Activated T-helper 1 cell treated with anti-CD3 and anti-CD28 coated beads, Interleukin-2, amount 50 U/mL, for 16 hours (primary cell): ENCODE measurements at places on chromosomes 3 and 15.

GRCh38 chr3:81005992-81006391 is 755.5 kb downstream of the GBE1 start:
- no peak for DNase-seq

- no peak for DNase-seq
Observed at GRCh38 chr15:44173813-44174212, 21.3 kb downstream of the FRMD5 start.

DNA sequence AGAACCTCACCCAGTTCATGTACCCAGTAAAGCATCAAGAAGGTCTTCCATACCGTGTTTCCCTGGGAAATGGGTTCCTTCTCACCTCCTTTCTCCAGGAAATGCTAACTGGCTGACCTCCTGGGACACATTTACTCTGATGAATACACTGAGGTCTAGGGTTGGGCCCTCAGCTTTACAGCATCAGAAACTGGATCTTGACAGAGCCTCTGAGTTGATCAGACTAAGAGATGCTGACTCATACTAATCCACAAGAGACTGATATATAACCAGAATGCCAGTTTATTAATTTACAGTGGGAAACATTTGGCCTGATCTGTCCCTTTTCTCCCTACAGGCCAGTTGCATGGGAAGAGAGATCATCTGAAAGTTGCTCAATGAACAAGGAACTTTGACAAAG is 55.8 kb downstream of the GTF2E1 start:
- no peak for DNase-seq

- DNase-seq: no peak
Observed at GRCh38 chr3:30704931-30705890, 98.8 kb downstream of the TGFBR2 start.

DNA sequence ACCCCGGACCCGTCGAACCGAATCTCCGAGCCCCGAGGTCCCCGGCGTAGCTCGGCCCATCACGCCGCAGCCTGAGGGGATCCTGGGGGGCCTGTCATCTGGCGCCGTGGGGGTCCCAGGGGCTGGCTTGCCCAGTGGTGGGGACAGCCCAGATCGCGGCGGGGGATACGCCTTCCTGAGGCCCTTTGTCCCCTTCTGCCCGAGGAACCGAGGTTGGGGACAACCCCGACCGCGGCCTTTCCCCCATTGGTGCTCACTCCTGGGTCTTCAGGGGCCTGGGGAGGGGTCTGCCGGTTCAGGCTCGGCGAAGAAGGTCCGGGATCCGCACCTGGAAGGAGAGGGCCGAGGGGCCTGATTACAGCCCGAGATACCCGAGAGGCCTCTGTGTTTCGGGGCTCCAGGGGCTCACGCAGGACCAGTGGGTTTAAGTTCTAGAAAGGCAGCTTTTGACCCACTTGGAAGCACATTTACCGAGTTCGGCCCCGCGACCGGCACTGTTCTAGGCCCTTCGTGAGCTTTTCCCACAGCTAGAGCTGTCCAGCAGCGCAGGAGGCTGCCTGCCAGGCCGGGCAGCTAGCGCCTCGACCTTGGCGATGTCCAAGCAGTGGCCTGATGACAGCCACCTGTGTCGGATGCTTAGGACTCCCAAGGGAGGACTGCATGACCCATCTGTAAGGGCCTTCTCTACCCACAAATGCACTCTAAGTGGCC is 504 bp downstream of the ABHD2 start:
- no peak for DNase-seq

DNA sequence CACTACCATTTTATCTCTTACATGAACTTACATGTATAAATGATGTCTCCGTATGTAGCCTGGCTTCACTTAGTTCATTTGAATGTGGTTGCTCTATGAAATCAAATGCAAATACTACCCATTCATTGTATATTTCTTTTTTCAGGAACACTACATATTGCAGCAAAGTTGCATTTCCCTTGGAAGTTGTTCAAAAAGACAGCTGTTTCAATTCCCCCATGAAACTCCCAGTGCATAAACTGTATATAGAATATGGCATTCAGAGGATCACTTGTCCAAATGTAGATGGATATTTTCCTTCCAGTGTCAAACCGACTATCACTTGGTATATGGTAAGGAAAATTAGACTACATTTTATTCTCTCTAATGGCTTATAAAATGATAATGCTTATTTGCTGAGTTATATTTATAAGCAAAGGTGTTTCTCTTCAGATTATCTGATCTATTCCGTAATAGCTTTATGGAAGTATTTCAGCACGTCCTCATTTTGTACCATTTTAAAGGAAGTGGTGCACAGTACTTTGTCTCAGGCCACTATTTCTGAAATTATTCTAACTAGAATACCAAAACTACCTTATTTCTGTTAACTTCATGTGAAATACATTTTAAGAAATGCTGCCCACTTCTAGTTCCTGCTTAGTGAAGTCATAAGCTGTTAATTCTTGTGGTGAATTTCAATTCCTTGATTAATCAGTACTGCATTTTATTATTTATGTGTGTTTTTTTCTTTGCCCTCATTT is 95.1 kb downstream of the IL1RAP start:
- DNase-seq: no peak

GRCh38 chr15:74300057-74300795 is 64.1 kb downstream of the CCDC33 start:
- no peak for DNase-seq

DNA sequence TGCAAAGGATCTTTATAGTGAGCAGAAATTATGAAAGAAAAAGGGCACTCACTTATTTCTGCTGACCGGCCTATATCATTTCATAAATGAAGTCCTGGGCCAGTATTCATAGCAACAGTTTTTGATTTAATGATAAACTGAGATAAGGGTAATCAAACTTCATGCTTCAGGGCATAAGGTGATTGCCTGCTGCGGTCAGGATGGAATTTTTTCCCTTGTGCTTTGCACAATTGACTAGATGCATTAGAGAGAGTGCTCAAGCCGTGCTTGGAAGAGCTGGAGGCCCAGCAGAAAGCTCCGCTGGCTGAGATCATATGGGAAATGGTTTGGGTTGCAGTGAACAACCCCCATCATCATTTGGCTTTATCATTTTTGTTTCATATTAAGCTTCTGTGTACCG is 10.4 kb downstream of the SEMA6D start:
- DNase-seq: no peak

DNA sequence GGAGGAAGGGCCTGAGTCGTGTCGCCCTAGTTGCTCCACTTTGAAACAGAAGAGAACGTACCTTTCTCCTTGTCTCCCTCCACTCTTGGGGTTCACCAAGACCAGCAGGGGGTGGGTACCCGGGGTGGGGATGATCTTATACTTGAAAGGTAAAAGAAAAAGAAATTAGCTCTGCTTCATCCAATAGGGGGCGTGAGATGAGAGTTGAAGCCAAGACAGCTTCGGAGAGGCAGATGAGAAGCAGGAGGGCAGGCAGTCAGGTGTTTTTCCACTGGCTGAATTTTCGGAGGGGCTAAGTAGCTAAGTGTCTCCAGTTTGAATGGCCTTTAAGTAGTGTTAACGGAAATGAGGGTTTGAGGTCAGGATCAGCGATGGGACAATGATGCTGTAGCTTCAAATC is 100.4 kb downstream of the DGKG start:
- no peak for DNase-seq

DNA sequence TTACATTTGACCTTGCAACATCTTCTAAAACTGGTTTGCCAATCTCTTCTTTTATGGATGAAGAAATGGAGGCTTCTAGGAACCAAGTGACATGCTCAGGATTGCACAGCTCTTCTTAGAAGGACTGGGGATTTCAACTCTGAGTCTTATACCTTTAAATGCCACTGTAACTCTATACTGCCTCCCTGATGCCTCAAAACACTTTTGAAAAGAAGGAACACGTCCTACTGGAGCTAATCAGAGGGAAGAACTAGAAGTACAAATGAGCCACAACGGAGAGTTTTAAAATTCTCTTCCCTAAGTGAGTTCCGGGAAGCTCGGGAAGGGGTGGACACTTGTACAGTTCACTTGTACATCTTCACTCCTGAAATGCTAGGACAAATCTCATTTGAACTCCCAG is 949 bp upstream of the MITF start:
- DNase-seq: no peak

GRCh38 chr3:195854628-195855294 is 43.0 kb upstream of the MUC4 start:
- DNase-seq: no peak

DNA sequence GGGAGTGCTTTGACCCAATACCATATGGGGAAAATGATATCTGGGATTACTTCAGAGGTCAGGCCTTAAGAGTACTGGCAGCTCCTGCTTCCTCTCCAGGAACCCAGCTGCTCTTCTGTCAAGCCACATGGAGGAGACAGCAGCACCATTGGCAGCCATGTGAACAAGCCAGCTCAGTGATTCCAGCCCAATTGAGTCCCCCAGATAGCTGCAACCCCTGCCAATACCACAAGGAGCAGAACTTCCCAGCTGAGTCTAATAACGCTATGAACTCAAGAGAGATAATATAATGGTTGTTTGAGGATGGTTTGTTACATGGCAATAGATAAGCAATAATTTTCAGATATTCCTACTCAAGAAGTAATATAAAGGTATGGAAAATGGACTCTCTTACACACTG is 126.8 kb upstream of the CPNE4 start:
- DNase-seq: no peak

DNA sequence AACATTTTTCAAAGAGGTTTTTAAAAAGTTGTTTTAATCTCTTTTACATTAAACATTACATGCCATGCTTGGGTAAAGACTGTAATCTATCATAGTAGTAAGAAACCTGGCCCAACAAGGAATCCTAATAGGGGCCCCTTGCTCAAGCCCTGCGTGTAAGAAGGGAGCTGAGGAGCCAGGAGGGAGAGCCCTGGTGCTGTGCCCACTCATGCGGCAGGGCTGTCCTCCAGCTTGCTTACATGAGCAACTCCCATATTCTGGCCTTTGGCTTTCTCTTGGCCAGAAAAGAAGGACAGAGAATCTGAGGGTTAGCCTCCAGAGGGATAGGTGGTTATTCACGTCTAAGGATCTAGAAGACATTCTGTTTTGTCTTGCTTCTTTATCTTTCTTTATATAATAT is 49.8 kb downstream of the KBTBD12 start:
- DNase-seq: no peak

- DNase-seq: no peak
Observed at GRCh38 chr3:95172164-95172943, 1109.5 kb downstream of the NSUN3 start.

GRCh38 chr3:160003520-160004128 is 15.0 kb downstream of the IL12A start:
- no peak for DNase-seq

GRCh38 chr3:45462522-45463265 is 74.3 kb downstream of the LARS2 start:
- no peak for DNase-seq

DNA sequence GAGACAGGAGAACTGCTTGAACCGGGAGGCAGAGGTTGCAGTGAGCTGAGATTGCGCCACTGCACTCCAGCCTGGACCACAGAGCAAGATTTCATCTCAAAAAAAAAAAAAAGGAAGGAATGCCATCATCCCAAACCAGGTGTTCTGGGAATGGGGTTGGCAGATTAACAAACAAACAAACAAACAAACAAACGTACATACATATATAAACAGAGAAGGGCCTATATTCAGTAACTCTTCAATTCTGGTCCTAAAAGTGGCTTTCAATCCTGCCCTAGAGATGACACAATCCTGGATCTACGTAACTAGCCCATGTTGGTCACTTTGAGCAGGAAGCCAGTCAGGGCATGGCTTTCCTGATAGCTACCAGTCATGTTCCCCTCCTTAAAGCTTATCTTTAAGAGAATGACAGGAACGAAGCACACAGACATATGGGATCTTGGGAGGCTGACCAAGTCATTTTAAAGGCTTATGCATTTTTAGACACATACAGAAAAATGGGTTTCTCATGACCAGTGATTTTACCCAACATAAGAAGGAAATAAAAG is 29.9 kb upstream of the RAB11A start:
- DNase-seq: no peak

- DNase-seq: no peak
Observed at GRCh38 chr3:111729087-111729846, 129.8 kb upstream of the PHLDB2 start.

DNA sequence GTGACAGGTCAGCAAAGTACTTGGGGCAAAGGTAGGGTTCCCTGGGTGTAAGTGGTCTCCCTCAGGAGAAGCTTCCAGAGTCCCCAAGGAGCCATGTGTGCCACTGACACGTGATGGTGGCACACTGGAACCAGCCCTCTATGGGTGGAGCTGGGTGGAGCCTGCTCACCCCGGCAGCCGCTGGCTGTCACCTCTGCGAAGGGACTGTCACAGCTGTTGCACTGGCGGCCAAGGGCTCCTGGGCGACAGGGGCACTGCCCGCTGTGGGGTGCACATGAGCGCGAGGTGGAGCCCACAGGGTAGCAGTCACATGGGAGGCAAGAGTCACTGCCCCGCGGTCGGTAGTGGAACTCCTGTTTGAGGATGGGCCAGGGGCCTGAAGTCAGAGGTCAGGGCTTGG is 12.0 kb downstream of the CELSR3 start:
- no peak for DNase-seq

- no peak for DNase-seq
Observed at GRCh38 chr3:187808527-187808895, 63.2 kb upstream of the BCL6 start.

DNA sequence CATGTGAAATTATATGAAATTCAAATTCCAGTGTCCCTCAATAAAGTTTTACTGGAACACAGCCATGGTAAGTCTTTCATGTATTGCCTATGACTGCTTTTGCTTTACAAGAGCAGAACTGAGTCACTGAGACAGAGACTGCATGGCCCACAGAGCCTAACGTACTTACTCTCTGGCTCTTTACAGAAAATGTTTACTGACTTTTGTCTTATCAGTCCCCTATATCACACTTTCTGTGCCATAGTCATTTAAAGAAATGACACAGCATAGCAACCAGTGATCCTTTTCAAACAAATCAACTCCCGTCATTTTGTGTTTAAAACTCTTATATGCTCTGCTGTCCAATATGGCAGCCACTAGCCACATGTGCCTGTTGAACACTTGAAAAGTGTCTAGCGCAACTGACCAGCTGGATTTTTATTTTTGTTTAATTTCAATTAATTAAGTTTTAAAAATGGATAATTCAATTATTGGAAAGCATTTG is 129.7 kb upstream of the CDIN1 start:
- no peak for DNase-seq

- DNase-seq: no peak
Observed at GRCh38 chr15:51696566-51696965, 15.3 kb downstream of the SCG3 start.

DNA sequence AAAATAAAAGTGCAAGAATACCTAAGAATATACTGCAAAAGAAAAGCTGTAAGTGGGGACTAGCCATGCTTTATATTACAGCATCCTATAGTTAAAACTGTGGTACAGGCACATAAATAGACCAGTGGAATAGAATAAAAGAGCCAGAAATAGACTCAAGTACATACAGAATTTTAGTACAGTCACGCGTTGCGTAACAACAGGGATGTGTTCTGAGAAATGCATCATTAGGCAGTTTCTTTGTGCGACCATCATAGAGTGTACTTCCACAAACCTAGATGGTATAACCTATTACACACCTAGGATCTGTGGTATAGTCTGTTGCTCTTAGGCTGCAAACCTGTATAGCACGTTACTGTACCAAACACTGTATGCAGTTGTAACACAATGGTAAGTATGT is 61.8 kb downstream of the PCCB start:
- no peak for DNase-seq

GRCh38 chr3:71012971-71013370 is 570.6 kb downstream of the FOXP1 start:
- no peak for DNase-seq
